Right ventricle myocardium superior (tissue), 1 donor: ENCODE measurements at places on chromosomes 3 and 15.

GRCh38 chr3:37718632-37719031 is 143.0 kb upstream of the CTDSPL start:
- DNase-seq = no peak

GRCh38 chr15:95175914-95176658 is 944.7 kb downstream of the MCTP2 start:
- no peak for DNase-seq

DNA sequence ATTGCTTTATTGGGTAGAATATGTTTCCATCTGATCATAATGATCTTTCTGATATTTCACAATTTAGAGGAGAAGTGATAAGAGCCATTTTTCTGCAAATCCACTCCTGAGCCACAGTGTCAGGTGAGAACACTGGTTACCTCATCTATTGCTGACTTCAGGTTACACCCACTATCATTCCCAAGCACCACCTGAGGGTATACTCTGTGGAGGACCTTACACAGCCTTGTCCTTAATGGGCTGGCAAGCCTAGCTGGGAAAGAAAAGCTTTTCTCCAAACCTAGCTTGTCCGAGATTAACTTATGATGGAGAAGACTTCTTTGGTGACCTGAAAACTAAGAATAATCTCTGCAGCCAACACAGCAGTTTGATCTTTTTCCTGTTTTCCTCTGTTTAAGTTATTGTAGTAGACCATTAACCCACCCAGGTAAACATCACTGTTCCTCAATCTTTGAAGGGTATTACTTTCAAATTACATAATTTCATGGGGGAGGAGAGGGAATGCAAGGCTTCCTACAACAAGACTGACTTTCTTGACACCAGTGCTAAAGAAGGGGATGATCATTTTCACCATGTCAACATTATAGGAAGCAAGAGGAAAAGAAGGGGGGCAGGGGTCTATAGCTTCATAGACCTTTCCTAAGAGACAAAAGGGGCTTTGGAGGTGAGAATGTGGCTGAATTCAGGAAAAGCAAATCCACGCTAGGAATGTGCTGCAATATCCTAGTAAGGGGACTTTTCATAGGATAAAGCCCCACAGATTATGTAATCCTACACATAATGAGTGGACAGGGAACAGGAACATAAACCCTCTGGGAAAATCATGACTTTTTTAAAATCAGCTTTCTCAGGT is 1.7 kb downstream of the NCEH1 start:
- no peak for DNase-seq

DNA sequence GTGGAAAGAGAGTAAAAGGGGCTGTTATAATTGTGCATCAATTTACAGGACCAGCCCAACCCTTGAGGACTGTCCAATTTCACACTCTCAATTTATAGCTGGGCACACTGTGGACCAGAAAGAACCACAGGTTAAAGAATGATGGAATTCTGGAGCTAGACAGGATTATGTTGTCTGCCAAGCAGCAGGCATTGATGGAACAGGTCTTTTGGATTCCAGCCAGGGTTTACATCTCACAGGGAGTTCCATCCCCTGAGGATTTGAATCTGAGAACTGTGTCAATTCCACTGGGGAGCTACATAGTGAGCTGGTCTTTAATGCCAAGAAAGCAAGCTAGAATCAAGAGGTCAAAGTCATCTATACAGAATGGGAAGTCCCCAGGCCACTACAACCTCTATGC is 389.5 kb upstream of the WNT5A start:
- DNase-seq = no peak

GRCh38 chr15:51935466-51936104 is 36.0 kb downstream of the LEO1 start:
- DNase-seq = no peak

DNA sequence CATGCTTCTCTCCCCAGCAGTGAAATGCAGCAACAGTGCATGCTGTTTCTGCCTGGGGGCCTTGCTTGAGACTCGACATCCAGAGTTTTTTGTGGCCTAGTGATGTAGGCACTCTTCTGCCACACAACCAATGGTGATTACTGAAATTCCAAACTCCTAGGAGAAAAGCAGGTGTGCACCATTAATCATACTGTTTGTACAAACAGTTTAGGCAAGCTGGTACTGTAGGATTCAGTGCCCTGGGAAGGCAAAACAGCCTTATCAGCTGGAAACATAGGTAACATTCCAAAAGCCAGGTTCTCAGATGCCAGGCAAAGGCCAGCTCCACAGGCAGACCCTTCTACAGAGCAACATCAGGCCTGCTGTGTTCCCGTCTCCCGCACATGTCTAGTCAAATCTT is 17.5 kb upstream of the RBP1 start:
- no peak for DNase-seq

DNA sequence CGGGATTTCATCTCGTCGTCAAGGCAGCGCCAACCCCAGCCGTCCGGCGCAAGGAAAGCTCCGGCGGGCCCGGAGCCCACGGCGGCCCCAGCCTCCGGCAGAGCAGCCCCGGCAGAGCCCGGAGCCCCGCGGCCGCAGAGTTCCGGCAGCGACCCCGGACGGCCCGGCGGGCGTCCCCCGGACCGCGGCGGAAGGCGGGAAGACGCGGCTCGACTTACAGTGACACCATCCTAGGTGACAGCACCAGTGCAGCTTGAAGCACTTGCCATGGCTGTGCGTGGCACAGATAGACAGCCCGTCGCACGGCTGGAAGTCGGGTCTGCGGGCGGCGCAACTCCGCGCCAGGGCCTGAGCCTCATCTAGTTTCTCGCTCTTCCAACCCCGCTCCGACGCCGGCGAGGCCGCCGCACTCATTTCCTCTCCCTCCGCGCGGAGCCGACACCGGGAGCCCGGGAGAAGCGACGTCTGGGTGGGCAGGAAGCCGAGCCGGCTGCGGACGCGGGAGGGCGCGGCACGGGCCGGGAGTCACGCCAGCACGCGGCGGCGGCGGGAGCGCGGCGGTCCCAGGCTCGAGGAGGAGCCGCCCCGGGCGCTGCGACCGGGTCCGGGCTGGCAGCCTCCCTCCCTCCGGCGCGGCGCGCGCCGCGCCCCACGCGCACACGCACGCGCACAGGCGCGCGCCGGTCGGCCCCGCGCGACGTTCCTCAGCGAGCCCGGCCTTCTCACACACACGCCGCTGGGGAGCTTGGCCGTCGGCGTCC is at the start of gene C3orf70:
Gene C3orf70 (minus strand): TSS at position 651 of the 761 bp plus-strand sequence. CDS start 237 bp downstream, at position 414.
- peak; percentile 82 for DNase-seq

DNA sequence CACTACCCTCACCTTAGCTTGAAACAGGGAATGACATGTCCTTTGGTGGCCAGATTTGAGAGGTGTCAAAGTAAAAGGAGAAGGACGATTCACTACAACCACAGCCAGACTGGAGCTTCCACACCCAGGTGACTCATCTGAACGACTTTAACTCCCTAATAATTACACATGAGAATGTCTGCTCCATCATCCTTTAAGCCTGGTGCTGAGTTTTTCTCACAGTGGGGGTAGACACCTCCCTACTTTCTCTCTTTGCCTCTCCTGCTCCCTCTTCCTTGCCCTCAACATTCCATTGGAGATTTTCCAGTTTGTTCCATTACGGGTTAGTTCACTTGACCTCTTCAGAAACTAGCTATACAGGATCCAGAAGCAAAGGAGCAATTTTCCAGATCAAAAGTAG is 154.3 kb upstream of the BHLHE40 start:
- no peak for DNase-seq

GRCh38 chr3:174536319-174536718 is 322.8 kb upstream of the NAALADL2 start:
- no peak for DNase-seq

DNA sequence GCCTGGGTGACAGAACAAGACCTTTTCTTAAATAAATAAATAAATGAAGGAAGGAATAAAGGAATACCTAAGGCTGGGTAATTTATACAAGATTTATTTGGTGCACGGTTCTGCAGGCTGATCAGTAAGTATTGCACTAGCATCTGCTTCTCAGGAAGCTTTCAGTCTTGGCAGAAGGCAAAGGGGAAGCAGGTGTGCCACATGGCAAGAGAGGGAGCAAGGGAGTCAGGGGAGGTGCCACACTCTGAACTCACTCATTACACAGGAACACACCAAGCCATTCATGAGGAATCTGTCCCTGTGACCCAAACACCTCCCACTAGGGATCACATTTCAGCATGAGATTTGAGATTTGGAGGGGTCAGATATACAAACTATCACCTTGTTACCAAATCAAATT is 56.4 kb downstream of the PRKCI start:
- DNase-seq = no peak

DNA sequence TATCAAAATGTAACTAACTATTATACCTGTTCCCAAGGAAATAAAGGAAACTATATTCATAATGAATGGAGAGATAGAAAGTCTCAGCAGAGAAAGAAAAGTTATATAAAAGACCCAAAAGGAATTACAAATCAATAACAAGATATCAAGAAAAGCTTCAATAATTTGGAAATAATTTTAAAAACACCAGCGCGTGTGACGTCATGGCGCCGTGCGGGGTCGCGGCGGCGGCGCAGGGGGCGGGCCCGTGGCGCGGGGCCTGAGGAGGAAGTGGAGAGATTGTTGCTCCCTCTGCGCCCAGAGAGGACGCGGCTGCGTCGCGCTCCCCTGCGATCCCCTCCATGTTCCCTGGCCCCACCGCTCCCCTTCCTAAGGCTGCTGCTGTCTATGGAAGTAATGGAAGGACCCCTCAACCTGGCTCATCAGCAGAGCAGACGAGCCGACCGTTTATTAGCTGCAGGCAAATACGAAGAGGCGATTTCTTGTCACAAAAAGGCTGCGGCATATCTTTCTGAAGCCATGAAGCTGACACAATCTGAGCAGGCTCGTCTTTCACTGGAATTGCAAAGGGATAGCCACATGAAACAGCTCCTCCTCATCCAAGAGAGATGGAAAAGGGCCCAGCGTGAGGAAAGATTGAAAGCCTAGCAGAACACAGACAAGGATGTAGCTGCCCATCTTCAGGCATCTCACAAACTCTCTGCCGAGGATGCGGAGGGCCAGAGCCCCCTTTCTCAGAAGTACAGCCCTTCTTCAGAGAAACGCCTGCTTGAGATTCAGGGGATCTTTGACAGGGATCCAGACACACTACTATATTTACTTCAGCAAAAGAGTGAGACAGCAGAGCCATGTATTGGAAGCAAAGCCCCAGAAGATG is 4.1 kb downstream of the XCR1 start:
- DNase-seq = no peak

DNA sequence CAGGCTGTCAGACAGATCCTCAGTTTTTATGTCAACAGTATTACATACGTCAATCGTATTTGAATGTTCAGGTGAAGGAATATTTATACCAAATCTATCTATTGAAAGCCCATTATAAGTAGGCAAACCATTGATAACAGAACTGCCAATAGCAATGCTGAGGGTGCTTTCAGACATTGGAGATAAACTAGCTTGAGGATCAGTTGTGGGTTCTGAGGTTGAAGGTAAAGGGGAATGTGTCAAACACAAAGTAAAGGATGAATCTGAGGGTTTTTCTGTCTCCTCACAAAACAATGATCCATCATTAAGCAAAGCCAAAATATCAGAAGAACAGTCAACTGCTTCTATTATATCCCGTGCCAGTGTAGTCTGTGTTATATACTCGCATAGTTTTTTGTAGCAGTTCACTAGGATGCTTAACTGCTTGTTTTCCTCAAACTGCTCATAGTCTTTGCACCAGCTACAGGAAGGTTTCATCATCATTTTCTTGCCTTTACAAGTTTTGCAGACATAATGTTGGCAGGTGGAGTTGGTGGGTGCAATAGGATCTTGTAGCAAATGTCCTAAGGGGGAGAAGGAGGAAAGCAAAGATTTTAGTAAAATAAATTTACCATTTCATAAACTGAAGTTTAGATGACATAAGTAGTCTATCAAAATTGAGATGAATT is 43.8 kb downstream of the MSL2 start:
- no peak for DNase-seq

GRCh38 chr3:16769525-16769924 is 115.2 kb upstream of the PLCL2 start:
- no peak for DNase-seq

- no peak for DNase-seq
These were observed 286.3 kb downstream of the ZNF385D start for GRCh38 chr3:21464746-21465145.

- DNase-seq = no peak
These were observed 69.4 kb upstream of the GAP43 start for GRCh38 chr3:115553796-115554486.

GRCh38 chr3:66036586-66037148 is 2.1 kb downstream of the MAGI1 start:
- no peak for DNase-seq

DNA sequence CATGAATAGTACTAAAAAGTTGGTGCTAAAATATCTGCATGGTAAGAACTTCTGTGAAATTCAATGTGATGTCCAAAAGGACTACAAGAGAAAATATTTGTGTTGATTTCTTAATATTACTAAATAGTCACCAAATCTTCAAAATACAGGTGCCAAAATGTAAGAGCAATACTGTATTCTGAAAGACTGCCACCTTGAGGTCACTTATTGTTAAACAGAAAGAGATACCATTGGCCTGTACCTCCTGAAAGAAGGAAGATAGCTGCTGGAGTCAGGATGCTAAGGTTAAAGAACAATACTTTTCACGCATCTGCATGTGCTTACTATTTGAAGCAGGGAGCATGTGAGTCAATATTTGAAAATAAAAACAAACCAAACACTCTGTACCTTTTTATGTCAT is 72.0 kb upstream of the LSAMP start:
- DNase-seq = no peak

DNA sequence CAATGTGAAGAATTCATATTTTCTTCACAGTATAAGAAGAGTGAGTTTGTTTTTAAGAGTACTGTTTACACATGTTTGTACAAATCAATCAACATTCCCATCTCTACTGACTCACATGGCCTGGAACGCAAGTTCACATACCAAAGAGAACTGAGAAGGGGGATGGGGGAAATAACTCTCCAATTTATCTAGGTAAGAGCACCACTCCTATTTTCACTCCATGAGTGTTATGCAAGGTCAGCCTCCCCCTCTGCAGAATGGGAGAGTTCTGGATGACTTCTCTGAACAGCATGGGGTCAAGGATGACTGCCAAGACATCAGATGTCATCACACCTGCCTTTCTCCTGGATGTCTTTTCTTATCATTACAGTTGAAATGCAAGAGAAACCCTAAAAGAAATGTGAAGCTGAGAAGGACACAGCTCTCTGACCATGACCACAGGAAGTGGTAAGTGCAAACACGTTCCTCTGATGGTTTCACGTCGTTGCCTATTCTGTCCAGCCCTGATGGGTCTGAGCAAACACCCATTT is 95.2 kb downstream of the SEMA6D start:
- DNase-seq = no peak

GRCh38 chr15:79093352-79093935 is 2.9 kb upstream of the RASGRF1 start:
- DNase-seq = no peak

GRCh38 chr3:106814231-106814630 is 563.0 kb upstream of the CCDC54 start:
- DNase-seq = peak; percentile 68
